ENCODE measurements at places on chromosomes 1 and 21. TPM values are rescaled to one million over a fixed set of nuclear protein-coding genes. Genes with fewer than 3 reads are reported as not detected.

Gene PROX1
- total RNA-seq = 0.12 TPM

Gene PRRX1
- total RNA-seq = 229 TPM

Gene C1orf122
- 26.7 TPM for total RNA-seq

Gene XCL2
- total RNA-seq = not detected

Gene S100A7A
- not detected for total RNA-seq

Gene IGFN1
- under 0.01 TPM for total RNA-seq

Gene JAM2
- 0.93 TPM for total RNA-seq

Gene RIPPLY3
- not detected for total RNA-seq

Gene SMCP
- not detected for total RNA-seq

Gene ZNF593OS
- 0.19 TPM for total RNA-seq

Gene KCNK1
- 6.3 TPM for total RNA-seq

Gene RHD
- not detected for total RNA-seq

Gene IPO9
- total RNA-seq = 24.3 TPM

Gene EPHA8
- not detected for total RNA-seq

Gene UBXN10
- not detected for total RNA-seq

Gene PRXL2B
- 11.1 TPM for total RNA-seq

Gene LCE3D
- total RNA-seq = not detected

Gene INAVA
- not detected for total RNA-seq

Gene HNRNPR
- total RNA-seq = 93.2 TPM

Gene NGF
- 7.7 TPM for total RNA-seq

Gene FCGR1A
- 0.40 TPM for total RNA-seq

Gene URB1
- total RNA-seq = 12.4 TPM

Gene CNKSR1
- 0.26 TPM for total RNA-seq

Gene TFF3
- 0.68 TPM for total RNA-seq

Gene MIXL1
- not detected for total RNA-seq

Gene CNIH3
- 4.9 TPM for total RNA-seq

Gene MOV10
- total RNA-seq = 40.8 TPM

Gene CASQ2
- total RNA-seq = not detected

Gene PKP1
- under 0.01 TPM for total RNA-seq

Gene FNDC10
- total RNA-seq = 0.87 TPM

Gene C1orf115
- 5.1 TPM for total RNA-seq

Gene GUCA2A
- total RNA-seq = not detected

Gene PGBD5
- 0.06 TPM for total RNA-seq

Gene NPHS2
- total RNA-seq = not detected

Gene ZNF684
- total RNA-seq = 5.0 TPM

Gene CLDN17
- total RNA-seq = not detected

Gene KIAA0319L
- total RNA-seq = 40.5 TPM

Gene CFAP126
- total RNA-seq = not detected

Gene S100A8
- not detected for total RNA-seq

Gene CAPN9
- not detected for total RNA-seq

Gene CYP4B1
- total RNA-seq = not detected

Gene MMP23B
- 1.8 TPM for total RNA-seq

Gene TDRD10
- 0.06 TPM for total RNA-seq

Gene SPRR4
- total RNA-seq = not detected

Gene MTARC1
- total RNA-seq = 1.1 TPM

Gene ENO1
- total RNA-seq = 971 TPM
